ENCODE measurements at places on chromosomes 6 and 20. TPM values are rescaled to one million over a fixed set of nuclear protein-coding genes. Genes with fewer than 3 reads are reported as not detected.

Gene PDE10A
- total RNA-seq, result not detected

Gene PRSS16
- total RNA-seq, result 1.4 TPM

Gene COL9A1
- not detected for total RNA-seq

Gene ARMH2
- total RNA-seq, result not detected

Gene HLA-DRA
- total RNA-seq, result 1.6 TPM

Gene SGK1
- total RNA-seq, result 208 TPM

Gene THEMIS
- total RNA-seq, result 7.4 TPM

Gene GPR6
- not detected for total RNA-seq

Gene DDX43
- not detected for total RNA-seq

Gene PSORS1C1
- 0.29 TPM for total RNA-seq

Gene OPRM1
- total RNA-seq, result not detected

Gene NR2E1
- total RNA-seq, result not detected

Data from activated naive CD4-positive, alpha-beta T cell treated with anti-CD3 and anti-CD28 coated beads for 36 hours (primary cell).